Activated T-helper 1 cell treated with anti-CD3 and anti-CD28 coated beads, Interleukin-12 subunit alpha, Interleukin-12 subunit beta, Interleukin-2, Interleukin-4 antibody, amounts not matched to agents 30 ng/mL and 10 ng/mL and 1 ng/mL, durations not matched to agents 14 hours and 24 hours and 36 hours (primary cell): ENCODE measurements at places on chromosomes 5 and 9.

GRCh38 chr5:52356311-52356918 lies 431.3 kb upstream of the ITGA1 start:
- DNase-seq = no peak

- DNase-seq = no peak
Observed at GRCh38 chr9:19149230-19149629, 21.9 kb upstream of the PLIN2 start.

- no peak for DNase-seq
Observed at GRCh38 chr9:38047301-38048251, 21.5 kb downstream of the SHB start.

DNA sequence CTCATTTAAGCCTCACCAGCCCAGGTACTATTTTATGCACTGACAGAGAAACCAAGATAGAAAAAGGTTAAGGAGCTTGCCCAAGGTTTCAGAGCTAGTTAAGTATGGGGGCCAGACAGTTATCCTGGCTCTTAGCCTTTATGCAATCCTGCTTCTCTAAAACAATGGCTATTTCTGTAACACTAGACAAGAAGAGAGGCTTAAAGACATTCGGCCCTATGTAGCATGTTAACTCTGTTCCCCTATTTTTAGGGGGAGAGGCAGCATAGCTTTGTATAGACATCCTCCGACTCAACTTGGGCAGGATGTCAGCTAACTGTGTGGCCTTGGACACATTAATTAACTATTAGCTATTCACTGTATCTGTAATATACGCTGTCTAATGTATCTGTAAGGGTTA lies 54.6 kb downstream of the LHFPL2 start:
- no peak for DNase-seq

DNA sequence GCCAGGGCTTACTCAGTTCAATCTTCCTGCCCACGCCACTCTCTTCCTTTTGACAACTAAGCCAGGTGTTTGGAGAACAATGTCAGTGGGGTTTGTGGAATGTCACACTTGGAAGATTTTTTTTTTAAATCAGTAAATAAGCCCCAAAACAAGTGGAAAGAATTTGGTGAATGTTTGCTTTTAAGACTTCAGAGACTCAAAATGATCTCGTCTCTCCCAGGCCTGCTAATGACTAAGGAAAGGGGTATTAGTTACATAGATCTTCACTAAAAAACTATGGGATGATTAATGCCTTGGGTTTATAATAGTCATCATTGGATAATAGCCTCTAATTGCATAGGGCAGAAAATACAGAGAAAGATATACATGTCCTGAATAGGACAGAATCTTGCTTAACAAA lies 166.4 kb downstream of the DMRT2 start:
- DNase-seq = no peak

DNA sequence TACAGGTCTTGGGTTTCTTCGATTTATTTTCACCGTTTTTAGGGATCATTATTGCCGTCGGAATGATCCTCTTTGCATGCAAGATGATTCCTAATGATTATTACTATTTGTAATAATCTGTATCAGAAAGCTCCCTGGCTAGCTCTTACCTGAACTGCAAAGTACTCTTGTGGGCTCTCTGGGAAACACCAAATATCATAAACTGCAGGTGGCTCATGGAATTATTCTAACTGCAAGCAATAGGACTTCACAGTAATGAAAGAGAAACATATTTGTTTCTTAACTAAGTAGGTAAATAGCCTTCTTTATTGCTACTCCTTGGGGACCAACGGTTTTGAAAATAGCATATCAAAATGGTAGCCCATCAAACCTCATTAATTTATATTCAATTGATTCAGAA lies 219.4 kb downstream of the NFIB start:
- no peak for DNase-seq

DNA sequence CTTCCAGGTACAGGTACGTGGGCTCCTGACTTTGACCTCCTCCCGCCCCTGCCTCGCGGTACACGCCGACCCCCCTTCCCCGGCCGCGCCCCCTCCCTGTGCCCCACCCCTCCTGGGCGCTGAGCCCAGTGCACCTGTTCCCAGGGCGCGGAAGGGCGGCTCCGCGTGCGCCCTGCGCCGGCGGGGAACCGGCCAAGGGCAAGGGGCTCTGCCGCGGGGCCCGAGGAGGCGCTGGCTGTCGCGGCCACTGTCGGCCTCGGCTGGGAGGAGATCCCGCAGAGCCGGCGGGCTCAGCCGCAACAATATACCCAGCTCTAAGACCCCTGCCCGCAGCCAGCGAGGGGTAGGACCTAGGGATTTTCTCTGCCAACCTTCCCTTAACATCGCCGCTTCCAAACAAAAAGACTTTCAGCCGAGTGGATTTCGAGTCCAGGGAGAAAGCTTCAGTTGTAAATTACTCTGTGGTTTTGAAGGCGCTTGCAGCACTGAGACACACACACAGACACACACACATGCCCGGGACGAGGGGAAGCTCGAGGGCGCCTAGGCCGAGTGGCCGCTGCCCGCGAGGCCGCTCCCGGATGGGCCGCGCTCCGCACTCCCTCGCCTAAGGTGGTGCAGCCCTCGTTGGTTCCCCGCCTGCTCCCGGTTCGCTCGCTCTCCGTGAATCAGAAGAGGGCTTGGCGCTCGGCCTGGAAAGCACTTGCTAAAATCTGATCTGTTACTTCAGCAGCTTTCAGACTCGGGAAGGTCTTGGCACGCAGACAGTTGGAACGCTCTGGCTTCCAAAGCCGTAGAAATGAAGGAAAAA lies 1.2 kb downstream of the FGF18 start:
- DNase-seq = no peak

GRCh38 chr5:91126448-91126847 lies 256.7 kb downstream of the ARRDC3 start:
- no peak for DNase-seq

- no peak for DNase-seq
Observed at GRCh38 chr9:35357116-35357515, 132.8 kb upstream of the RUSC2 start.

- DNase-seq = peak; percentile 69
Observed at GRCh38 chr9:136787690-136788400, 3.3 kb upstream of the TMEM141 start.

GRCh38 chr9:5191985-5192384 lies 6.5 kb upstream of the INSL6 start:
- DNase-seq = no peak

- DNase-seq = no peak
Observed at GRCh38 chr9:2170722-2171121, 155.6 kb downstream of the SMARCA2 start.

DNA sequence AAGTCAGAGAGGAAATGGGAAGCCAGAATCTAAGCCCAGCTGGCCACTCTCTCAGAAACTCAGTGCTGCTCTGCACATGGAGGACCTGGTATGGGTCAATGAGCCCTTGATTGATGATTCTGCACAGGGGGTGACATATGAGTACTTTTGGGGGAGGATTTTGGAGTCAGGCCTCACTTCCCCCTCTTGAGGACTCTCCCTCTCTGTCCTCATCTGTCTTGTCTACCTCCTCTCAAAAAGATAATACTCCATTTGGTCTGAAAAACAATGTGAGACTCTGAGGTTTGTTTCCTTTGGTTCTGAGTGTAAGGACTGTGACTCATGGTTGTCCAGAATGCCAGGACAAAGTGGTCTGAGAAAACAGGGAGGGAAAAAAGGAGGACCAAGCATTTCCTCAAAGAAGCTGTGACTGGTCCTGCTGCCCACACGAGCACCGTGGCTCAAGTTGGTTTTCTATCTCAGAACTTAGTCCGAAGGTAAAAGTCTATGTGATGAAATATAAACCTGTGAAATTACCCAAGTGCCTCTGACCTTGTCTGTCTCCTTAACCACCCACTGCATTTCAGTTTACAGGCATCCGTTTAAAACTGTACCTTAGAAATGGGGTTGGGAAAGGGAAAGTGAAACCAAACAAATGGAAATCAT lies 11.1 kb downstream of the TTC39B start:
- no peak for DNase-seq

DNA sequence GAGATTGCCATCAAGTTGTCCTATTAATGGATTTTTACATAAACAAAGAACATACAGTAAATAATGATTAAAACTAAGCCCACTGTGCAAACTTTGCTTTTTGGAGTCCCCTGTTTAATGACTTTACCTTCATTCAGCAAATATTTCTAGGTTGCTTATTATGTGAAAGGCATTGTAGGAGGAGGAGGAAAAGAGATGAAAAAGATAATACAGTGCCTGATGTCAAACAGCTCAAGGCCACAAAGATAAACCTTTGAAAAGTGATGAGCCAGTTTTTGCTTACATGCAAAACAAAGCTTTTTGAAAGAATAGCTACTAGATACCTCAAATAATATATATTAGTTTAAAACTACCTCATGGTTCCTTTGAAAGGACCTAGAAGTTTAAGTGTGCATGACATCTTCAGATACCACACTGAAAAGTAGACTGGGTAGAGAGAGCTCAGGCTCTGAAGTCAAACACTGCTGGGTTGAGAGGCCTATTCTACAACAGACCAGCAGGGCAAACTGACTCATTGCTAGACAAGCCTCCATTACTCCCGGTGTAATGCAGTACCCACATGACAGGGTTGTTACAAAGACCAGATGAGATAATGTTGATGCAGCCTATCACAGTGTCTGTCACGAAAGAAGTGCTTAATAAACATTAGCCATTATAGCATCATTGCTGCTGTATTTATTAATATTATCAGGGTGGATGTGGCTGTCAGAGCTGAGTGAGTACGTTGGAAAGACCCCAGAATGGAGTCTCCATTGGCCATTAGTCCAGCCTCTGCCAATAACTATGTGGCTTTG lies 11.8 kb downstream of the DEPDC1B start:
- no peak for DNase-seq

GRCh38 chr5:72185496-72186329 lies 78.4 kb downstream of the MAP1B start:
- DNase-seq = no peak
